ENCODE measurements at places on chromosomes 12 and 14. TPM values are rescaled to one million over a fixed set of nuclear protein-coding genes. Genes with fewer than 3 reads are reported as not detected.

DNA sequence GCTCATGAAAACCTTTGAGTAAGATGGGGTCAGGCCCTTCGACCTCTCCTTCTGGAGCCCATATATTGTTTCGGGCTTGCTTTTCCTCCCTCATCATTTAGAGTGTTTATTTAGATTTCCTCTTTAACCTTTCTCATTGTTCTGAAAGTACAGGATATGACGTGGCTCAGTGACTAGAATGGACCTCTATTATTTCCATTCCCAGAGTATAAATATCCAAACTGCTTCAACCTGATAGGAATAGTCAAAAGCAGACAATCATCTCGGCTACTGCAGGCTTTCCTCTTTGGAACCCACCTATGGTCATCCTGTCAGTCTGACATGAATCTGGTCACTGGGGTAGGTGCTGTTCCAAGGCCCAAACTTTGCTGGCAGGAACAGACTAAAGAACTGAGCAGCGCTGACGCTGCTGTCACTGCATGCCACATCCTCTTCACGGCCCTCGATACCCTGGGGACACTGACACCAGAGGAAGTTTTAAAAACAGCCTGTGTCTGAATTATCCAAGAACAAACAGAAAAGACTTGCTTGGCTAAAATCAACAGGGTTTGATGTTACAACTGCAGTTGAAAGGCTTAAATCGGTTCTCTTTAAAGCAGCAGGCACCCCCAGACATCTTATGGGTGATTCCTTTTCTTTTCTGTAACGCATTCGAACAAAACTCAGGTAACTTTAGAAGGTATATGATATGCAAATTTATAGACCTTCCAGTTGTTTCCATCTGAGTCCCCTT, 5.0 kb upstream of the DDX47 start:
- no peak for DNase-seq

Gene PPP4R4
- 0.36 TPM for total RNA-seq

DNA sequence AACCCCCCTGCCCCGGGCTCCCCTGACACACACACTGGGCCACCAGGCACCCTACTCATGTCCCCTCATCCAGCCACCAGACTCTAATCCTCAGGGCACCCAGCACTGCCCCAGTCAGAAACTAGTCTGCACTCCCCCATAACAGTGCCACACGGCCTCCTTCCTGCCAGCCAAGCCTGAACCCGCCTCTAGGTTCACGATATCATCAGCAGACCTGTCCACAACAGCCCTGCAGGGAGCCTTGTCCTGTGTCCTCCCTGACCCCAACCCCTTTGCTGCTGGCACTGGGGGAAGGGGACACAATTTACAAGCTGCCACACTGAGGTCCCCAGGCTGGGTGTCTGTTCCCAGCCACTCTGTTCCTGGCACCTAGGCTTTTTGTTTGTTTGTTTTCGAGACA, 33.6 kb downstream of the LTBP2 start:
- DNase-seq = no peak

DNA sequence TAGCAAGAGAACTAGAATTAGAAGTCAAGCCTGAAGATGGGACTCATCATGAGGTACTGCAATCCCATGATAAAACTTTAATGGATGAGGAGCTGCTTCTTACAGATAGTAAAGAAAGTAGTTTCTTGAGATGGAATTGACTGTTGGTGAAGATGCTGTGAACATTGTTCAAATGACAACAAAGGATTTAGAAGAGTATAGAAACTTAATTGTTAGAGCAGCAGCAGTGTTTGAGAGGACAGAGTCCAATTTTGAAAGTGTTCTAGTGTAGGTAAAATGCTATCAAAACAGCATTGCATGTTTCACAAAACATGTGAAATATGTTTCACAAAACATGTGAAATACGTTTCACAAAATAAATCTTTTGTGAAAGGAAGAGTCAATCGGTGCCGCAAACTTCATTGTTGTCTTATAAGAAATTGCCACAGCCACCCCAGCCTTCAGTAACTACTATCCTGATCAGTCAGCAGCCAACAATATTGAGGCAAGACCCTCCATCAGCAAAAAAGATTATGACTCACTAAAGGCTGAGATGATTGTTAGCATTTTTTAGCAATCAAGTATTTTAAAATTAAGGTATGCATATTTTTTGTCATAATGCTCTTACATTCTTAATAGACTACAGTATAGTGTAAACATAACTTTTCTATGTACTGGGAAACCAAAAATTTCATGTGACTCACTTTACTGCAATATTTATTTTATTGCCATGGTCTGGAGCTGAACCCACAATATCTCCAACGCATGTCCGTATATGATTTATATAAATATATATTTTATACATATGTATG, 173.4 kb upstream of the BMP4 start:
- no peak for DNase-seq

DNA sequence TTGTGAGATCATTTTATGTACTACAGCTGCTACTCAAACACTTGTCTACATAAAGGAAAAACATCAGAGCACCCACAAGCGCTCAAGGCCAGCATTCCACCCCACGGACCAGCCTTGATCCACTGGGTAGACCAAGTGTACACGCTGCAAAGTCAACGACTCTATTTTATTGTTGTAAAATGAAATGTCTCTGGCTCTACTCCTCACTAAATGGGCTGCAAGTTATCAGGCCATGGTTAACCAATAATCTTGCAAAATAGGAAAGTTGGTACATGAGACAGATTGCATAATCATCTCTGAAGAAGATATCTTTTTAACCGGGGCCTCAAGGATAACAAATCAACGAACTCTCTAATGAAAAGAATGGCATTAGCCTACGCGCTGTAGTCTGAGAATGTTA, 69.9 kb upstream of the FOXN3 start:
- no peak for DNase-seq

Gene RNASE4
- 14.2 TPM for total RNA-seq

- DNase-seq = no peak
These were observed 88.9 kb upstream of the SLC38A2 start for GRCh38 chr12:46461459-46461858.

DNA sequence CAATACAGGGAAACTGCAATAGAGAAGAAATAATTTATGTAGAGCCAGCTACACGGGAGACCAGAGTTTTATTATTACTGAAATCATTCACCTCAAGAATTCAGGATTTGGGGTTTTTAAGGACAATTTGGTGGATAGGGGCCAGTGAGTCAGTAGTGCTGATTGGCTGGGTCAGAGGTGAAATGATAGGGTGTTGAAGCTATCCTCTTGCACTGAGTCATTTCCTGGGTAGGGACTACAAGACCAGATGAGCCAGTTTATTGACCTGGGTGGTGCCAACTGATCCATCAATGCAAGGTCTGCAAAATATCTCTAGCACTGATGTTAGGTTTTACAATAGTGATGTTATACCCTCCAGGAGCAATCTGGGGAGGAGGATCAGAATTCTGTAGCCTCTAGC, 486.3 kb downstream of the LRIG3 start:
- peak; percentile 76 for DNase-seq

DNA sequence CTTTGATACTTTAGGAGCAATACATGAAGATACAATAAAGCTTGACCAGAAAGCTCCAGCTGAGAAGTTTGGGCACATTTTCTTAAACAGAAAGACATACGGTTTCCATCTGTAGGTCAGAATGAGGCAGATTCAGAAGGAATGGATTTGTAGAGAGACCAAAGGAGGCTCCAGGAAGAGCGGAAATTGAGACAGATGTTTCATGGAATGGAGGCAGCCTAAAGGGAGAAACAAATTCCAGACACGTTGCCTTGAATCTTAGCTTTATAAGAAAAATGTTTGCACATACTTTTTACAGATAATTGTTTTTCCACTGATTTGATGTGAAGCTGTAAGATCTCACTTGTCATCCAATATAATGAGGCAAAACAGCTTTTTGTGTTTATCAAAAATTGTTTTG, 24.8 kb downstream of the EPYC start:
- peak; percentile 43 for DNase-seq

DNA sequence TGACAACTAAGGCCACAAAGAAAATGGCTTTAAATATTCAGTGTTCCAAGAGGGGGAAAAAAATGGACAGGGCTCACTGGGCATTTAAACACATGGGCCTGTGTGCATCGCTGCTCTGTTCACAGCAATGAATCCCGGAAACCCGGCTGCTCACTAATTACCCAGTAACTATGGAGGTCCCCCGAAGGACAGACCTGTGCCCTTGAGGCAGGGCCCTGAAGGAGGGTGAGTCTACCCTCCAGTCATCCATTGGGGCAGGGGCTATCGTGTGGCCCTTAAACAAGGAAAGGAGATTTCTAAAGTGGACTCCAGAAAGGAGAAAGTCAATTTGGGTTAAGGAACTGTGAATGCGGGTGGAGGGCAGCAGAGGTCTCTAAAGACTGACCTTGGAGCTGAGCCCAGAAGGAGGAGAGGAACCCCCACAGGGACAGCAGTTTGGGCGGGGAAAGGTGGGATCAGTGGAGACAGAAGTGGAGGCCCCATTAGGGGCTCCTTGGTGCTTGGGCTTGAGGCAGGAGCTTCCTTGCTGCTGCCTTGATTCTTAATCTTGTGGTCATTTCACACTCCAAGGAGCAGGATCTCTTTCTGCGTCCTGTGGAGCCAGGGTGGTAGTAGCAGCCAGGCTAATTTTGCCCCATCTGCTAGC, 1.4 kb upstream of the CLMN start:
- no peak for DNase-seq

DNA sequence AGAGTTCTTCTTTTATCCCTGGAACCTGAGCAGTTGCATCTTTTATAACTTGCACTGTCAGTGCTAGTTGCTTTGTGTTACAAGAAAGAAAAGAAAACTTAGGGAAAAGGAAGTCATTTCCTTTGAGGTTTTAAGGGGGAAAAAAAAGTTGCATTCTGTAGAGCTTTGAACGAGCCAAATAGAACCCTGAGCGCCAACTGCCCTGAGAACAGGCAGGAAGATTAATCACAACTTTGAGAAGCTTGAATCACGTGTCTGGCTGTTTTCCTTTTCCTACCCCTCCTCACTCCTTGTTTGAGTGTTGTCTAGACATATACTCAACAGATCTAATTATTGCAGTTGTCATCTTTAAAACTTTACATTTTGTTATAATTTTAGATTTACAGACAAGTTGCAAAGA, 12.5 kb downstream of the PCNX1 start:
- DNase-seq = peak; percentile 24

- DNase-seq = no peak
These were observed 68.4 kb upstream of the FAM222A start for GRCh38 chr12:109645194-109645593.

- peak; percentile 32 for DNase-seq
These were observed 14.4 kb downstream of the EPS8 start for GRCh38 chr12:15774819-15775218.

DNA sequence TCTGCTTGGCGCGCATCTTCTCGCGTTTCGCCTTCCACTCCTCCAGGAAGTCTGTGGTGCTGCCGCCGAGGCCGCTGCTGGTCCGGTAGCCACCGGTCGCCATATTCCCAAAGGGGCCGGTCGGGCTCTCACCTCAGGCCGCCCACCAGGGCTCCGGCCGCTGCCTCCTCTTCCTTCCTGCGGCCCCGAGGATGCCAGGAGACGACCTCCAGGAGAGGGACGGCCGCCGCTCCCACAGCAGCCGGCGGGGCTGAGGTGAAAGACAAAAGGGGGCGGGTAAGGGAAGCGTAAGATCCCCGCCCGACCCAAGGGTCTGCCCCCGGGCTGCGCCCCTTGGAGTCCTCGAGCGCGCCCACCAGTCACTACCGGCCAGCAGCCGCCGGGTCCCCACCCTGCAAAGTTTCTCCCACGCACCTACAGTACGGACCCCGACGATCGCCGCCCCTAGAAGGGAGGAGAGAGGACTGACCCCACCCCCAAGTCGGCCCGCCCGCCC, 574 bp downstream of the PAWR start:
- peak; percentile 39 for DNase-seq

Gene NUP107
- 88.5 TPM for total RNA-seq

GRCh38 chr12:123398550-123399254, 14.8 kb downstream of the KMT5A start:
- DNase-seq = no peak

- no peak for DNase-seq
These were observed 19.5 kb downstream of the BCL11B start for GRCh38 chr14:99252443-99252939.

Gene PRH1
- total RNA-seq = 3.5 TPM

Measured in RPMI7951 (cell line).